ENCODE measurements at places on chromosomes 3 and 15.

- DNase-seq = no peak
Measured at GRCh38 chr15:31399544-31400171, 73.0 kb downstream of the KLF13 start.

DNA sequence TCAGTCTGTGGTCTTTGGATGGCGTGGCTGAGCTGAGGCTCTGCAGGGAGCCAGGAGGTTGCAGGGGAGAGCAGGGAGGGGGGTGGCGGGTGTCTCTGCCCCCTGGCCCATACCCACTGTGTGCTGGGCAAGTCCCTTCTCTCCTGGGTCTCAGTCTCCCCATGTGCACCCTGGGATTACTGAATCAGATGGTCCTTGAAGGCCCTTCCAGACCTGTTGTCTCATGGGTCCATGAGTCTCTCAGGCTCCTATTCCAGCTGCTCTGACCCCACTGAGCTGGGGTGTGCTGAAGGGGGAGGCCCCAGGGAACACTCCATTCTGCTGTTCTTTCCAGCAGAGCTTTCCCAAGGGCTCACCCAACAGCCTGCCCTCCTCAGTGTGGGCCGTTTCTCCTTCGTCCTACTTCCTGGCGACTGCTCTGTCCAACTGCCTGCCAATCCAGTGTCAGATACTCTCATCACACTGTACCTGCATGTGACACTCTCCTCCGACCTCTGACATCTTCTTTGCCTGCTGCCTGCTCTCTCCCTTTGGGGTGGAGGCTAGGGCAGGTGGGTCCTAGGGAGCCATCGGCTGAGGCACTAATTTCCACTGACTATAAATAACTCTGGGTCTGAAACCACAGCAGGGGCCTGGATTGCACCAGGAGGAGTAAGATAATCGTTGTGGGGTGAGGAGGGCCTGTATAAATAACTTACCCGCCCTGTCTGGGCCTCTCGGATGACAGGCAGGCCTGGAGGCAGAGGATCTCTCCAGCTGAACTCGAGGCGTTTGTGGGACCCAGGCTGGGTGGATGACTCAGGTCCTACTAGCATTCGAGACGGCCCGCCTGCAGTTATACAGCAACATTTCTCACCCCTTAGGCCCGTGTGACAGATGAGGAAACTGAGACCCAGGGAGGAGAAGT lies 67.1 kb downstream of the ATP2B2 start:
- no peak for DNase-seq

GRCh38 chr3:15645740-15646501 lies 44.4 kb downstream of the BTD start:
- no peak for DNase-seq

DNA sequence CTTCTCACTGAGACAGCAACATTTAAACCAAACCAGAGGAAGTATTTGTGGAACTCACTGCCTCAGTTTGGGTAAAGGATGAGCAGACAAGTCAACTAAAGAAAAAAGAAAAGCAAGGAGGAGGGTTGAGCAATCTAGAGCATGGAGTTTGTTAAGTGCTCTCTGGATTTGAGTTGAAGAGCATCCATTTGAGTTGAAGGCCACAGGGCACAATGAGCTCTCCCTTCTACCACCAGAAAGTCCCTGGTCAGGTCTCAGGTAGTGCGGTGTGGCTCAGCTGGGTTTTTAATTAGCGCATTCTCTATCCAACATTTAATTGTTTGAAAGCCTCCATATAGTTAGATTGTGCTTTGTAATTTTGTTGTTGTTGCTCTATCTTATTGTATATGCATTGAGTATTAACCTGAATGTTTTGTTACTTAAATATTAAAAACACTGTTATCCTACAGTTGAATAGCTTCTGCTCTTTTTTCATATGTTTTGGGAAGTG lies 23.3 kb downstream of the CLDN18 start:
- no peak for DNase-seq

GRCh38 chr15:71708051-71708429 lies 102.3 kb upstream of the NR2E3 start:
- no peak for DNase-seq

DNA sequence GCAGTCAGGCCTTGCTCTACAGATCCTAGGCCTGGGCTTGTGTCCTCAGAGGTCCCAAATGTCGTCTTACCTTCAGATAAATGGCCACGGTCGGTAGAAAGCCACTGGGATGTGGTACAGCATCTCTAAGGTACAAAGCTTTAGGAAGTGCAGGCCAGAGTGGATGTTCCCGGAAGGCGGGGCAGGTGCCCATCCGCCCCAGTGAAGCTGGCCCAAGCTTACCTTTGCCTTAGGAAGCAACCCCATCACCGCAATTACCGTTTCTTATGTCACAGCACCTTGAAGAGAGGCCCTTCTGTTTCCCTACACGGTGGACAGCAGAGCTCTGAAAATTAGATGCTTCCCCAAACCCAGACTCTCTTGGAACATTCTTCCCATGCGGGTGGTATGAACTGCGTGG lies 240.1 kb upstream of the LYSMD4 start:
- DNase-seq = no peak

DNA sequence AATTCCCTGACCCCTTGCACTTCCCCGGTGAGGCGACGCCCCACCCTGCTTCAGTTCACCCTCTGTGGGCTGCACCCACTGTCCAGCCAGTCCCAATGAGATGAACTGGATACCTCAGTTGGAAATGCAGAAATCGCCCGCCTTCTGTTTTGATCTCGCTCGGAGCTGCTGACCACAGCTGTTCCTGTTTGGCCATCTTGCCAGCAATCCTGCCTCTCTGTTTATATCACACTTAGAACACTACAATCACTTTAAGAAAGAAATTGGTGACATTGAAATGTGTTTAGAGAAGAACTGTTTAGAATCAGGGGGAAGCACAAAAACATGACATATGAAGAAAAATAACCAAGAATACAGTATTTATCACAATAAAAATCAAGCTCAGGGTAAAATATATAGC lies 127.5 kb upstream of the SUCLG2 start:
- no peak for DNase-seq

- no peak for DNase-seq
Measured at GRCh38 chr3:120039642-120040610, 54.3 kb downstream of the GSK3B start.

DNA sequence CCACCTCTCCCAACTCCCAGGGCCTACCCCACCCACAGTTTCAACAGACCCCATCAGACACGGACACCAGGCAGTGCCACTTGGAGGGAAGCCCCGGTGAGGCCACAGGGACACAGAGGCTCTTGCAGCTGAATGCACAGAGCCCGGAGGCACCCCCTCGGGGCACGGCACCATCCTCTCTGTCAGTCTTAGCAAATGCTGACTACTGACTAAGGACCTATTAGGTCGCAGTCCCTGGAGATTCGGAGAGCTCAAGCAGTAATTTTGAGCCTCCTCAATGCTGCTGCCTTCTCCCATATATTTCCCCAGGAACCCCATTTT lies 79.9 kb downstream of the VGLL4 start:
- DNase-seq = no peak

DNA sequence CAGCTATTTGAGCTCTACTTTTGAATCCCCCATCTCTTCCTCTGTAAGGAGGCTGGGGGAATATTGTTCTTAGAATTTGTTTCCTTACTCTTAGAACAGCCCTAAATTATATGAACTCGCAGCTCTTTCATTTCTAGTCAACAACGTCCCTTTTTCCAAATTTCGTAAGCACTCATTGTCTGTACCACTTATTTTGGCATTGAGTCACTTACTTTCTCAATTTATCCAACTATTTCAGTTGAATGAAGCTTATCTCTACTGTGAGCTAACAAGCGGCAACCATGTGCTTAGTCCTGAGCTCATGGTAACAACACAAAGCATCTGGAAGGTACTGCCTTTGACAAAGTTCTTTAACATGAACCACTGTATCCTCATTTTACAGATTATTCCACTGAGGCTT lies 191.1 kb downstream of the GREM1 start:
- DNase-seq = no peak
